MM.1S (cell line): ENCODE measurements at places on chromosomes 3 and 15.

GRCh38 chr3:56316944-56317343, 151.3 kb downstream of the ERC2 start:
- no peak for DNase-seq

GRCh38 chr15:36344887-36345286, 234.5 kb upstream of the CDIN1 start:
- no peak for DNase-seq

DNA sequence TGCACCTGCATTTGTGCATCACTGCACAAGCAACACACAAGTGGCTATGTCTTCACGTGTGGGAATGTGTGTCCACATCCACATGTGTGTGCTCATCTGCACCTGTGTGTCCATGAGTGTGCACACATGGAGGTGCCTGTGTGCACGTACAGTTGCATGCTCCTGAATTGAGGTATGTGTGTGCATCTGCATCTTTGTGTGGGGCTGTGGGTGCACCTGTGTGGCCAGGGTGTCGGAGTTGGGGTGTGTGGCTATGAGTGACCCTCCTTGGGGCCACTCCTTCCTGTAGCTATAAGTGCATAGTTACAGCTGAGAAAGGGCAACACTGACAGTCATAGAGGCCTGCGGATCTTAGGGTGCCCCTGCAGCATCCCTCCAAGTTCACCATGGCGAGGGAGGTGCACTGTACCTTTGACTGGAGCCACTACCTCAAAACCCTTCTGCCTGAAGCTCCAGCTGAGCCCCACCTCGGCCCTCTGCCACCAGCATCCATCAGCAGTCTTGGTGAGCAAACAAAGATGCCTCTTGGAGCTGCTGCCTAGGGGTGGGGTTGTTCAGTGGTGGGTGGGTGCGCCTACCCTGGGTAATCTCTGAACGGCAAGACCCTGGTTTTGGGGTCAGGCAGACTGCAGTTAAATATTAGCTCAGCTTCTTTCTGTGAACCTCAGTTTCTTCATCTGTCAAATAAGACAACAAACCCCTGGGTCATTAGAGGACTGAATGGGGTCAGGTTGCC, 5.2 kb upstream of the HHATL start:
- DNase-seq: no peak

DNA sequence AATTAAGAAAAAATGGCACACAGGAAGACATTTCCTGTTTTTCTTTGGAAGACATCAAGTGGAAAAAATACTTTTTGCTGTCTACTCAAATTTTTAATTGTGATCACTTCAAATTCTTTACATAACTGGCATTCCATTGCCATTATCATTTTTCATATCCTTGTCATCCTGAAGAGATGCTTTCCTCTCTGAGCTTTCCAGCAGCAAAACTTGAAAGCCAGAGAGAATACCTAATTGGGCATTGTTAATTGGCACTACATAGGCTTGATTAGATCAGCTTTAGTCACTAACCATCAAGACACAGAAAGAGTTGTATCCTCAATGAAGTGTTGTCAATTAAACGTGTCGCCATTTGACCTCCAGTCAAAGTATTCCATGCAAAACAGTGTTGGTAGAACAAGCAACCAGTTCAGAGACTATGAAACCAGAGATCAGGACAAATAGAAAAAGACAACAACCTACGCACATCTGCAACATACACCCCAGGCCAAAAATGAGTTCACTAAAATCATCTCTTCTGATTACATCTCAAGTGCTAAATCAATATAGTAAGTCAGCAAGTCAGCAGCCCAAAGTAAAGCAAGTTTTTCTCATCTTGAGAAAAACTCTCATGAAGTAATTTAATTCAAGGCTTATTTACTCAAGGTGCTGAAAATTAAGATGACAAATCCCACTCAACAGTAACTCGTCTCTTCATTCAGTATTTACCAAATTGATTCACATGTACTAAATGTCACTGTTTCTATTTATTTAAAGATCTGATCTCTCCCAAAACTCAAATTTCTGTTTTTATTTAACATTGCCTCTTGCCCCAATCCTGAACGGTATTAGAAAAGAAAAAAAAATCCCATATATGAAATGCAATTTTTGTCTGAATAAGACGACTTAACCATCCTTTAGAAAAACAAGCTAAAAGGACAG, 123.0 kb downstream of the SUCLG2 start:
- DNase-seq: no peak

- no peak for DNase-seq
These were observed 28.4 kb downstream of the CD200R1L start for GRCh38 chr3:112818289-112818688.

DNA sequence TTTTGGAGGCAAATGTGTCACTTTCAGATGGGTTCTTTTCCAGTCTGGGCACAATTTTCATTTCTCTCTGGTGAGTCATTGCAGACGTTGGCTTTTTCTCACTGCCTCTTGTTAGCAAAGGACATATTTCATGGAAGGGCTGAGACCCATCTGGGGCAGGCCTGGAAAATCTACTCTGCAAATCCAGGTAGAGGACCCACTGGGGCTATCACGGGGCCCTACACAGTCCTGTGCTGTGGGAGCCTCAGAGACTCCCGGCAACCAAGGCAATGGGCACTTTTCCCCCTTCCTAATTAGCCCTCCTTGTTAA, 58.0 kb downstream of the HRH1 start:
- DNase-seq: no peak

GRCh38 chr3:159839561-159840379, 148.9 kb upstream of the IL12A start:
- DNase-seq: no peak

GRCh38 chr3:177358091-177358976, 161.1 kb upstream of the TBL1XR1 start:
- DNase-seq: peak; percentile 99

GRCh38 chr15:79308874-79309273, 2.0 kb upstream of the TMED3 start:
- DNase-seq: no peak

DNA sequence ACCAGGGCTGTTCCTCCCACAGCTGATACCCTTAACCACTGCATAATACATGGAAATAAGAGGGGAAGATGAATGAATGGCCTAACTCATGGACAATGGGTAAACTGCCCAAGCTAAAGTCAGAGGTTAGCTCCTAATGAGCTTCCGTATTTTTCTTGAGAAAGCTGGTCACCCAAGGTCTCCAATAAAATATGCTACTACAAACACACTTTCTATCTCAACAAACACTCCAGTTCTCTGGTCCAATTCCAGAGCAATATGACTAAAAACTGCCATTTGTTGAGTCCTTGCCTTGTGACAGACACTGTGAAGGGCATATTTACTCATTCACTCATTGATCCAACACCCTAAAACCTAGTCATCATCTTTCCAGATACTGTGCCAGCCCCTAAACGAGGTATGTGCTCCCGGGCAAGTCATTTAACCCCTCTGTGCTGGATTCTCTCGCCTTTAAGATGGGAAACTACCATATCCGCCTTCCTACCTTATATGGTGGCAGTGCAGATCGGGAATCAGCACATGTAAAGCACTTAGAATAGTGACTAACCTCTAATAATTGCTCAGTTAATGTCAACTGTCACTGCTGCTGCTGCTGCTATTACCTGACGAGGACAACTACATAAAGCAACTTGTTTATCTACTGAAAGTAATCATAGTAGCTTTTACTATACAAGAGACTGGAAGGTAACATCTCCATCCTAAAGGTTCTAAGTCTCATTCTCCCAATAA, 89.1 kb downstream of the XXYLT1 start:
- DNase-seq: no peak

GRCh38 chr15:80588801-80589200, 106.3 kb upstream of the ABHD17C start:
- DNase-seq: no peak

GRCh38 chr3:109874896-109875708, 537.8 kb upstream of the DPPA4 start:
- peak; percentile 71 for DNase-seq

DNA sequence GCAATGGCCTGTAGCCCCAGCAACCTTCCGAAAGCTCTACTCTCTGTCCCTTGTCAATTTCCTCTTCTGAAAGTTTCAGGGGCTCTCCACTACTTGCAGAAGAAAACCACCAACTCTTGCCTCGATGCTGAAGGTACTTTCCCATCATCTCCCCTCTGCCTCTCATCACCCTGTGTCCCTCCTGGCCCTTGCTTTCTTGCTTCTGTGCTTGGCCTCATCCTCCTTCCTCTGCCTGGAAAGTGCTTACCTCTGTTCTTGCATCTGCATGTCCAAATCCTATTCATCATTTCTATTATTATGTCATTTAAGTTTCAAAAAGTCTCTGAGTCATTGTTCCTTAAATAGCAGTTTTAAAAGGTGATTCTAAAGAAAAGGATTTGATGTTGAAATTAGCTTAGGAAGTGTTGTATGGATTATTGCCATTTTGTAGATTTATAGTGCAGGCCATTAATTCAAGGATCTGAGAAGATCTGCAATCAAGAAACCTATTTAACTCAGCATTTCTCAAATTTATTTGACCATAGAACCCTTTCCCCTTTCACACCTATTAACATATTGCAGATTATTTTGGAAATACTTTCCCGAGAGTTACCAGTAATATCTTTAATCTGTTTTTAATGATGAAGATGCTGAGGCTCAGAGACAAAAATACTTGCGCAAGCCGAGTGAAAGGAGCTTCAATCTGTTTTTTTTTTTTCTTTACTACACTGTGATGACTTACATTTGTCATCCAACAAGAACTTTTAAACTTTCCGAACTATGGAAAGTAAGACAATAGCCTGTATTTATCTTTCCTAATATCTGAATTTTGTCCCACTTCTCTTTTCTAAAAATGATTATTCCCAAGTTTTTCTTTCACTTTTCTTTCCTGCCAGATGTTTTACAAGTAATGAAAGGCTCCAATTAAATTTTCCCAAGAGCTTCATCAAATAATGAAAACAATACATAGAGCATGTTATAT, 22.3 kb upstream of the CFAP161 start:
- peak; percentile 90 for DNase-seq

- no peak for DNase-seq
These were observed 124.2 kb downstream of the ZBTB20 start for GRCh38 chr3:115022835-115023398.

- DNase-seq: no peak
These were observed 51.2 kb downstream of the MFN1 start for GRCh38 chr3:179398574-179399231.

GRCh38 chr3:173586166-173586565, 188.6 kb downstream of the NLGN1 start:
- no peak for DNase-seq

GRCh38 chr3:17032407-17033034, 147.8 kb downstream of the PLCL2 start:
- no peak for DNase-seq

DNA sequence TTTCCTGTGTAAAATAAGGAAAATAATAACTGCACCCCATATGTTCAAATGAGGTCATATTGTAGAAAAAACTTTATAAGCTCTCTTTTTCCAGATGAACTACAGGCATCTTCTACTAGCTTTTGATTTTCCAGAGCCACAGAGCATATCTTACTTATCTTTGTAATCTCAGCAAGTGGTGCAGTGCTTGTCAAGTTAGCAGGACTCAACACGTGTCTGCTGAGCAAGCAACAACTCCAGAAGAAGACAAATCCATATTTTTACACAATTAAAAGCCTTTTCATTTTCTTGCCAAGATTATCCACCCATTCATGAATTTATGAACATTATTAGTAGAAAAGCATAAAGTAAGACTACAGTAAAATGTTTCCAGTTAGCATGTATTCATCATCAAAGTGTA, 14.4 kb upstream of the TSC22D2 start:
- DNase-seq: no peak

- DNase-seq: no peak
These were observed 23.4 kb downstream of the EMC4 start for GRCh38 chr15:34248190-34248589.

- no peak for DNase-seq
These were observed 731.7 kb downstream of the NSUN3 start for GRCh38 chr3:94794563-94794962.

GRCh38 chr15:79089890-79090486, 592 bp downstream of the RASGRF1 start:
- no peak for DNase-seq

DNA sequence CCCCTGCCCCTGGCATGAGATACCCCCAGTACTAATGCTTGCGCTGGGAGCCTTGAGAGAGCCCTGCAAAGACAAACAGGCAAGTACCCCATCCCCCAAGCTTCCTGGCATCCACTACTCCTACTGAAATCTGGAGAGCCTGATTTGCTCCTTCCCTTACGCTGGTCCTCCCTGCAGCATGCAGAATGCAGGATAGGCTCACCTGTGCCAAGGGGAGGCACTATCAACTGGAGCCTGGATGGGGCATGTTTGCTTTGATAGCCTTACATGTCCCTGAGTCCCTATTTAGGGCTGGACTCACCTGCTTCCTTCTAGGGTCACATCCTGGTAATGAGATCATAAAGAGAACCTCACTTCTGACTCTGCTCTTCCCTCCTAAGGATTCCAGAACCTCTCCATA, 42.9 kb downstream of the RAB11A start:
- no peak for DNase-seq

DNA sequence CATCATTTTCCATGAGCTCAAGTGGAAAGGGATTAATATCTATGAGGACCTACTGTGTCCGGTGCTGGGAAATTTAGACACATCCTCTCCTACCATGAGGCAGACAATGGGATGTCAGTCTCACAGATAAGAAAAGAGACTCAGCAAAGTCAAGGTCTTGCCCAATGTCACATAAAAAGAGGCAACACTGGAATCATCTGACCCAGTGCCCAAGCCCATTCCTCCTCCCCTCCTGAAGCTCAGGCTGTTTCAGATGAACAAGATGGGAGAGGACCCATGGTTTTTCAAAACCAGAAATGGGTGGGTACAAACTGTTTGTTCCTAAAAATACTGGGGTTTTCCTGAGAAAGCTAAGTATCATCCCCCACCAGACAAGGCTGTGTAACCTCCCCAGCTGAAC, 22.2 kb downstream of the POC1A start:
- no peak for DNase-seq

DNA sequence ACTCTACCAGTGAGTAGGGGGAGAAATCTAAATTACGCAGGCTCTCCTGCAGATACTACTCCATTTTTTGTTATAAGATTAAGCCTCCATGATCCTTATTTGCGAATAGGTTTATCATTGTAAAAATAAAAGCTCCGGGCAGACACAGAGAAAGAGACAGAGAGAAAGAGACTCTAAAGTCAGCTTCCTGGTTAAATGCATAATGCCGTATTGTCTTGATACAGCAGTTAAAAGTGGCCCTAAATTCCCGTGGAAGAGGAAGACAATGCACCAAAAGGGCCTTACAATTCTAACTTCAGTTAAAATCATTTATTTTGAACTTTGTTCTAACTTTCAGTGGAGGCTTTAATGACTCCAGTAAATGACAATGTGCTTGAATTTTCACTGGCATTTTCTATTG, 98.3 kb downstream of the SLC9A9 start:
- no peak for DNase-seq

DNA sequence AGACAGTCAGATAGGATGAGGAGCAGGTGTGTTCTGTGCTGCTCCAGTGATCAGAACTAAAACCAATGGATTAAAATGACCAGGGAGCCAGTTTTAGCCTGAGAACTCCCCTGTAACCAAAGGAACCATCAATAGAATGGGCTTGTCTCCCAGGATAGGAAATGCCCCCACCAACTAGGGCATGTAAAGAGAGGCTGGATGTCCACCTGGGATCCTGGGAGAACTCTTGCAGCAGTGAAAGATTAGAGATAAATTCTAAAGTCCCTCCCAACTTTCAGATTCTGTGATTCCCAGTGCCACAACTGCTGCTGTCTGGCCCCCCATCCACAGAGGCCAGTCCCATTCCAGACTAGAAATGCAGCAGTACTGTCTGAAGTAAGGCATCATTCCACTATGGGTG, 33.8 kb downstream of the HDC start:
- no peak for DNase-seq

GRCh38 chr3:39428745-39429201, 22.3 kb downstream of the RPSA start:
- DNase-seq: no peak

GRCh38 chr3:117510396-117510795, 800.8 kb downstream of the TUSC7 start:
- no peak for DNase-seq
